Suppressor macrophage treated with lipopolysaccharide for 1 hour (primary cell): ENCODE measurements at places on chromosomes 16 and 17.

- peak; percentile 74 for DNase-seq
These were observed 2.2 kb downstream of the PLA2G15 start for GRCh38 chr16:68247400-68247799.

DNA sequence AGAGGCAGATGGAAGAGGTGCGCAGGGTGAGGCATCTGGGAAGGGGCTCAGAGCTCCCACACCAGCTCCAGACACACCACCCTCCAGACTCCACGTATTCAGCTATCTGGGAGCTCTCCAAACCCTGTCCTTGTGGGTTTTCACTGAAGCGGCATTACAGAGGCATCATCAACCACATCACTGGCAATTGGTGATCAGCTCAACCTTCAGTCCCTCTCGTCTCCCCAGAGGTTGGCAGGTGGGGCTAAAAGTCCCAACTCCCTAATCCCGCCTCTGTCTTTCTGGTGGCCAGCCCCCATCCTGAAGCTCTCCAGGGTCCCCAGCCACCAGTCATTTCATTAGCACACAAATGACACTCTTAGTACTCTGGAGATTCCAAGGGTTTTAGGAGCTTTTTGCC is 123.9 kb downstream of the KCNJ12 start:
- DNase-seq, result no peak

GRCh38 chr16:85959686-85960085 is 60.7 kb downstream of the IRF8 start:
- DNase-seq, result no peak

GRCh38 chr16:72889616-72890582 is 158.0 kb downstream of the ZFHX3 start:
- peak; percentile 65 for DNase-seq

- no peak for DNase-seq
These were observed 50.6 kb upstream of the ADCY9 start for GRCh38 chr16:4166821-4167220.

DNA sequence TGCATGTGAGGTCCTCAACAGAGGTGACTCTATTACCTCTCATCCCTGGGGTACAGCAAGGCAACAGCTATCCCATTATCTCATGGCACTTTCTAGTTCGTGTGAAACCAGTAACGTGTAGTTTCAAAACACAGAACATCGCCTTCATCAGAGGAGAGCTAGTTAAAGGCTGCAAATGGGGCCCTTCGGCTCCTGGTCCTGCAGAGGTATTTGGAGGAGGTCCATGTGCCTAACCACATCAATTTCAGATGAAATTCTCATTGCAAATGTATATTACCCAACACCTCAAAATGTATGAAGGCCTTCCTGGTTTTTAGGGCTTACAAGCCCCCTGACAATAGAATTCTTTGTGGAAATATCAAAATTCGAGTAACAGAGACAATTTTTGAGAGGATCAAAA is 95.7 kb upstream of the PSMD7 start:
- DNase-seq, result no peak

GRCh38 chr16:14366974-14367707 is 262.9 kb downstream of the PARN start:
- DNase-seq, result no peak

DNA sequence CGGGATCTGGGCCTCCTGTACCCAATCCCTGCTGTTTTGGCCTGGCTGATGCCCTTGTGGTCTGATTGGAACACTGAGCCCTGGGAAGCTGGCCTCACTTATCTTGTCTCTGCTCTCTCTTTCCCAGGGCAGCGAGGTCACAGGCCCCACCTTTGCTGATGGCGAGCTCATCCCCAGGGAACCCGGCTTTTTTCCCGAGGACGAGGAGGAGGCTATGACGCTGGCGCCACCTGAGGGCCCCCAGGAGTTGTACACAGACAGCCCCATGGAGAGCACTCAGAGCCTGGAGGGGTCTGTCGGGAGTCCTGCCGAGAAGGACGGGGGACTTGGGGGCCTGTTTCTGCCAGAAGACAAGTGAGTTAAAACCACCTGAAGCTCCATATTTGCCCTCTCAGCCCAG is 126.0 kb downstream of the RAB11FIP4 start:
- DNase-seq, result peak; percentile 49
